ENCODE measurements at places on chromosomes 5 and 9.
A peak's percentile ranks its signal among the peaks of the same experiment; 100 is the strongest.

DNA sequence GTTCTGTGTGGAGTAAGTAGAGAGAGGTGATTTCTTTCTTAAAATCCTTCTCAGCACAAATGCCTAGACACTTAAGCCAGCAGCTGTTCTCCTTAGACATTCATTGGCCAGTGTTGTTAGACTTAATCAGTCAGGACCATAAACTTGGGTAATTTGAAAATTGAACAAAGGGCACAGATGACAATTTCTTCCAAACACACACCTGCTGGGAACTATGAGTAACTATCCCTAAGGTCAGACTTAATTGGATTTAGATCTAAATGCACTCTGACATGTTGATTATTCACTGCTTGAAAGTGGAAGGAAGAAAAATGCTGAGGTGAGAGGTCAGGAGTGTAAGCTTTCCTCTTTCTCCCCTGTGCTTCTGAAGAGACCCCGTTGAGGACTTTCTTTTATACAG, 1083.7 kb upstream of the DMAC1 start:
- no peak for DNase-seq

GRCh38 chr5:77305956-77306355, 95.5 kb downstream of the PDE8B start:
- DNase-seq, result no peak

GRCh38 chr5:37896159-37896558, 56.3 kb upstream of the GDNF start:
- DNase-seq, result no peak

GRCh38 chr5:9156282-9156681, 389.6 kb downstream of the SEMA5A start:
- DNase-seq, result peak; percentile 5

- DNase-seq, result no peak
Measured at GRCh38 chr5:14351845-14352712, 208.9 kb downstream of the TRIO start.

DNA sequence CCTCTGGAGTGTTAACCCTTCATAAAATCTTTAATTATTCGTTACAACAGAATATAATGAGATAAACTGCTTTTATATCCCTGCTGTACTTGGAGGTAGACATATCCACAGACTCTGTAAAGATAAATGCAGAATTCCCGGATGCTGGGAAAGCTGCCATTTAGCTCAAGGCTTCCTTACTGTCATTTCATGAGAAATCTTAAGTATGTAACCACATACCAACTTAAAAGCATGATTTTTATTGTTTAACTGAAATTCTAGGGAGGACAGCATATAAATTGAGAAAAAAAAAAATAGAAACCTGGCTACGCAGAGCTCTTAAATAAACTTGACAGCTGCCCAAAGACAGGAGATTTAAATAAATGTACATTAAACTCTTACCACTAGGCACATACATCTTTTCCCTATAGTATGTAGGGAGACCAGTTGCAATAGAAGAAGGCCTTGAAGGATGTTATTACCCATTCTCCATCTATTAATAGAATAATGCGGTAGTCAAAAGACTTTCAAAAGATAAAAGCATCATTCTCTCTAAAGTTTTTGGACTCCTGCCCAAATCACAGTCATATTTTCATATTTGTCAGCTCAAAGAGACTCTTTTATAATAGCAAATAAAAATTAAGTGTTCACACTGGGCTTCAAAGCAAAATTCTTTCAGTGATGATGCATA, 373.8 kb downstream of the NDUFS4 start:
- DNase-seq, result no peak

DNA sequence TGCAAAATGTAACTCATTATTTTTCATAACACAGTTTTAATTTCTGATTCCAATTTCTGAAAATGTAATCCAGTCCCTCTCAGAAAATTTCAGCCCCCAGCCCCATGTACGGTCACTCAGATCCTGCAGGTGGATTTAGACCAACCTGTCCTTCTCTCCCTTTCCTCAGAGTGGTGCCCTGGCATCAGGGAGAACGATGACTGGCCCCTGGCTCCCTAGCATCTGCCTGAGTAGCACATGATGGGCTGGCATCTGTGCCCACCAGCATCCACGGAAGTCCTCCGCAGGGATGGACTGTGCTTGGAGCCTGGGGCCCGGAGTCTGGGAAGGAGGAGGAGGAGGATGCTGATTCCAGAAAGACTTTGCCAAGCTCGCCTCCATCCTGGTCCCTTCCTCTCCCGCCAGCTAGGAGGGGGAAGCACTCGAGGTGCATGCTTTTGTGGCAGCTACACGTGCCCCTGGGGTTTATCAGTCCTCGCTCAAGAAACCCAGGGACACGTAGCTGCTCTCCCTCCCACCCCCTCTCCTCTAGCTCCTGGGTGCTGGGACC, 54.4 kb upstream of the RUFY1 start:
- DNase-seq, result no peak

GRCh38 chr5:93602241-93603077, 19.4 kb downstream of the NR2F1 start:
- DNase-seq, result no peak

GRCh38 chr9:4016789-4017188, 283.1 kb downstream of the GLIS3 start:
- DNase-seq, result no peak

- DNase-seq, result no peak
Measured at GRCh38 chr5:14665101-14665822, 744 bp downstream of the OTULIN start.

DNA sequence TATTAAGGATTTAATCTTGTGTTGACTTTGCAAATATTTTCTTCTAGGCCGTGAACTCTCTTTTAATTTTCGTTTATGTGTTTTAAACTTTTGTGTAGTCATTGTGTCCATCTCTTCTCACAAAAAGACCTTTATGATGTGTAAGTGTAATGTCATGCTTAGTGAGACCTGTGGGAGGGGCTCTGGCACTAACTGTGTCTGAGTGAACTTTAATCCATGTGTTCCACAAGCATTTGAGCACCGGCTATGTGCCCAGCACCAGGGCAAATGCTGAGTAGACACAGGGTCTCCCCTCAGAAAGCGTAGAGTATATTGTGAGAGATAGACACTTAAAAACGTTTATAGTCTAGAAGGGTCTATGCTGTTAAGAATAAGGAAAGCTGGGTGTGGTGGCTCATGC, 272.6 kb upstream of the TUT7 start:
- no peak for DNase-seq

- no peak for DNase-seq
Measured at GRCh38 chr5:4740156-4740555, 400.0 kb upstream of the ADAMTS16 start.

Data from GM12864 (cell line).